ENCODE measurements at places on chromosomes 4 and X.

GRCh38 chr4:117868201-117868600 lies 166.1 kb upstream of the NDST3 start:
- DNase-seq, result no peak

GRCh38 chr4:113607998-113608397 lies 153.5 kb downstream of the CAMK2D start:
- DNase-seq, result no peak

DNA sequence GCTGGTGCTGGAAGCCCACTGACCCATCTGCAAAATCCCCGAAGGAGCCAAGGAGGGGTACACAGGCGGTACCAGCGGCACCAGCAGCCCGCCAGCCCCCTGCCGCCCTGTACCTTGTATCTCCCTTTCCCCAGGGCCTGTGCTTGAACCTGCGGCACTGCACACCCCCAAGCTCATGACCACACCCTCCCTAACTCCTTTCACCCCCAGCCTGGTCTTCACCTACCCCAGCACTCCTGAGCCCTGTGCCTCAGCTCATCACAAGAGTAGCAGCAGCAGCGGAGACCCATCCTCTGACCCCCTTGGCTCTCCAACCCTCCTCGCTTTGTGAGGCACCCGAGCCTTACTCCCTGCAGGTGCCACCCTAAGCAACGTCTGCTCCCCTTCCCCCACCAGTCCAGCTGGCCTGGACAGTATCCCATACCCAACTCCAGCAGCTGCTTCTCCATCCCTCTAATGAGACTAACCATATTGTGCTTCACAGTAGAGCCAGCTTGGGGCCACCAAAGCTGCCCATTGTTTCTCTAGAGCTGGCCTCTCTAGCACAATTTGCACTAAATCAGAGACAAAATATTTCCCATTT lies 94.9 kb downstream of the LARP1B start:
- DNase-seq, result no peak

DNA sequence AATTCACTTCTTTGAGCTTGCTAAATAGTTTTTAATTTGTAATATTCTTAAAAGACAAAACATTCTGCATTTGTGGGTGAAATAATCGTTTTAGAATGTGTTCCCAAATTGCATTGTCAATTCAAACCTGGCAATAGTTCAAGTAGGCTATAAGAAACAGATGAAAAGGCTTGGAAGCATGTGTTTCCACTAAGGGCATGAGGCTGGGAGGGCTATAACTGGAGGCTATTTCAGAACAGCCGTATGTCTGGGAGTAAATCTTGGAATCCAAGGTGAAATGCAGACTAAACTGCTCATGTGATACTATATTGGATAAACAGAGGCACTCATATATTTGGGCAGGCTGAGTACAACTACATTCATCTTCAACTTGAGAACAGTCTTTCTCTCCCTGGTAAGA lies 117.4 kb upstream of the GRPR start:
- no peak for DNase-seq

DNA sequence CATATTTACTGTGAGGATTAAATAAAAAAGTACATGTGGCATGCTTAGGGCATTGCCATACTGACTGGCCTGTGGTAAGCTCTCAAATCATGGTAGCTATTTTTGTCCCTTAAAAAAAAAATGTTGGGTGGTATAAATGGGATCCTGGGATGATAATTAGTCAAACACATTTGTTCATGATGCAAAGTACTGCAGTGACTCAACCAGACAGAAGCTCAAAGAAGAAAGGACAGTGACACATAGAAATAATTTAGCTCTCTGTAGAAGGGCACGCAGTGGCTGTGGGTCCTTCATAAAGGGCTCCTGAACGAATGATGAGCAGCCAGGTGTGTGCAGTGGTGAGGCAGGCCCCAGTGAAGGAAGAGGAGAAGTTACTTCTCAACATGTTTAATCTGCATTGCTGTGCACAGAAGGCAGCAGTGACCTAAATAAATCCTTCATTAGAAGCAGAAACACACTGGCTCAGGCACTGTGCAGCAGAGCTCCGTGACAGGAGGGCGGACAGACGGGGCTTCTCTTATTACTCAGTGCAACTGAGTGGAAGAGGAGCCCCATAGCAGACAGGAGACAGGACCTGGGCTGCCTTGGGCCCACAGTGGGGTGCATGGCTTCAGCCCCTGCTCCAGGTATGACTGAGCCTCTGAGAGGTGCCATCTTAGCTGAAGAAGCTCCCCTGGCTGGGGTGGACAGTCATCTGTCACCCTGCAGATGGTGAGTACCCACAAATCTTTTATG lies 20.3 kb downstream of the HS3ST1 start:
- DNase-seq, result no peak

DNA sequence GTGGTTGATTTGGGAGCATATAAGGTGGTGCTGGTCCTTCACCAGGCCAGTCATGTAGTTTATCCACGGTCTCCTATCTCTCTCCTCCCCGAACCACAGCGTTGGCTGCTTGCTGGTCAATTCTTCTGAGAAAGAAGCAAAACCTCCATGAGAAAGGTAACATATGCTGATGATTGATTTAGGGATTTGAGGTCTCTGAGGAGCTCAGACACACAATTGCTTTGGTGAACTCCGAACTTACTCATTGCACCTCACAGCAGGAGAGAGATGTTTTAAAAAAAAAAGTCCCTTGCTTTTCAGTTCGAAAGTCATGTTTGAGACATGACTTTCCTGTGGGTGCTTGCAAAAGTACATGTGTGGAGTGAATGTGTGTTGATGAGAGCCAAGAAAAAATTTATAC lies 100.2 kb downstream of the TSPAN7 start:
- DNase-seq, result no peak

- no peak for DNase-seq
Observed at GRCh38 chr4:79852305-79852730, 220.7 kb downstream of the ANTXR2 start.

- no peak for DNase-seq
Observed at GRCh38 chr4:6938237-6938636, 28.6 kb downstream of the TBC1D14 start.

- no peak for DNase-seq
Observed at GRCh38 chrX:40508560-40508959, 72.2 kb upstream of the ATP6AP2 start.

- no peak for DNase-seq
Observed at GRCh38 chrX:119622356-119623232, 16.4 kb upstream of the NKRF start.

DNA sequence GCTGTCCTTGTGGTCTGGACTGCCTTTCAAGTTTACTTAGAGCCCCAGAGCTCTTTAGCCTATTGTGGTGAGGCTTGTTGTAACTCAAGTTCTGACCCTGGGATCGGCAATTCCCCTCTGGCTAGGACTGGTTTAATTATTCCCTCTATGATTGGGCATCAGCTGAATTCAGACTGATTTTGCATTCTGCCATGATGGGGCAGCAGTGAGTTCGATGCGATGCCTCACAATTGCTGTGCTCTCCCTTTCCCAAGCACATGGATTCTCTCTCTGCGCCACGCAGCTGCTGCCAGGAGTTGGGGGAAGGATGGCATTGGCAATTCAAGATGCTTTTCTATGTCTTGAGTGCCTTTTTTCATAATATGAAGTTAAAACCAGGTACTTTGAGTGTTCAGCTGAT lies 327.8 kb upstream of the CXorf51B start:
- no peak for DNase-seq

- no peak for DNase-seq
Observed at GRCh38 chr4:2867758-2868491, 24.3 kb downstream of the ADD1 start.

GRCh38 chrX:48533165-48533564 lies 6.3 kb upstream of the TBC1D25 start:
- no peak for DNase-seq

- DNase-seq, result no peak
Observed at GRCh38 chr4:57113870-57114269, 3.7 kb upstream of the IGFBP7 start.

DNA sequence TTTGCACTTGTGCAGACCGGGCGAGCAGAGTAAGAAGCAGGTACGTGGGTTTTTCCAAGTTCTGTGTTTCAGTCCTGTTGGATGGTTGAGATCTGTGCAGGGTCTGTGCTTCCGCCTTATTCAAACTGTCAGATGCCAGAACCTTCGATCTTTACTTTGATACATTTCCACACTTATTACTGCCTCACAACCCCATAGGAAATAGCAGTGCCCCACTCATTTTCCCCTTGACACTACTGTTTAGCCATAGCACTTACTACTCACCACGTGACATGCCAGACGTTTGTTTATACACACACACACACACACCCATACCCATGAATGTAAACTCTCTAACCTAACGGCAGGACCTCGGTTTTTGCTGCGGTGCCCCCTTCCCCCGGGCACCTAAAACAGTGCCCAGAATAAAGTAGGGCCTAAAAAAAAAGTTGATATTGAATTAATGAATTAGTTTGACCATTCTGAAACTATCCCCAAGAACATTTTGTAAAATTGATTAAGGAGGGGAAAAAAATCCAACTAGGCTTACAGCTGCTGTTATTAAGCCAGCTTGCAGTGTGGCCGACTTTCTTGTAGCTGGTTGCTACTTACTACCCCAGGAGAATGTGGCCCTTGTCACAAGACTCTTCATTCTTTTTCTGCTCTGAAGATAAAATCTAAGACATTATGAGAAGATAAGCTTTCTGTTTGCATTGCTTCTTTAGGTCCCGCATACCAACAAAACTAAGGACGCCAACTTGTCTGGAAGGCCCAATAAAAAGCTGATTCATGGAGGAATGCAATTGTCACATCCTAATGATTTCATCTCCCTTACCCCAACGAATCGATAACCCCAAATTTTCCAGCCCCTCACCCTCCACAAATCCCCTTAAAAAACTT lies 704 bp upstream of the SEPSECS start:
- DNase-seq, result peak; percentile 26

GRCh38 chrX:39855748-39856129 lies 242.0 kb downstream of the BCOR start:
- no peak for DNase-seq

DNA sequence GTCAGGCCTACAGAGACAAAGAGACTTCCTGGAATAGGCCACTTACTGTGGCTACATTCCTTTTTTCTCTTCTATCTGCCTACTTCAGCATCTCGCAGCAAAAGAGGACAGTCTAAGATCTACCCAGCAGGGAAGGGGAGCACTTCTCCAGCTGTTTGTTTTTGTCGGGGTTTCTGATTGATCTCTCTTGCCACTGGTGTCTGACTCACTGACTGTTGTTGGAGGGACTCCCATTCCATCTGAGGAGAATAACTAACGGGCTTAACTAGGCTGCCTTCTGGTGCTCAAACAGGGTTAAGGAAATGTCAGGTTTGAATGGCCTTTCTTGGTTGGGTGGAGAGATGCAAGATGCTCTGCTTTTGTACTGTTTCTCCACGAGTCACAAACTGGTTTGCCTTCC lies 100.2 kb upstream of the TMEM164 start:
- DNase-seq, result no peak

DNA sequence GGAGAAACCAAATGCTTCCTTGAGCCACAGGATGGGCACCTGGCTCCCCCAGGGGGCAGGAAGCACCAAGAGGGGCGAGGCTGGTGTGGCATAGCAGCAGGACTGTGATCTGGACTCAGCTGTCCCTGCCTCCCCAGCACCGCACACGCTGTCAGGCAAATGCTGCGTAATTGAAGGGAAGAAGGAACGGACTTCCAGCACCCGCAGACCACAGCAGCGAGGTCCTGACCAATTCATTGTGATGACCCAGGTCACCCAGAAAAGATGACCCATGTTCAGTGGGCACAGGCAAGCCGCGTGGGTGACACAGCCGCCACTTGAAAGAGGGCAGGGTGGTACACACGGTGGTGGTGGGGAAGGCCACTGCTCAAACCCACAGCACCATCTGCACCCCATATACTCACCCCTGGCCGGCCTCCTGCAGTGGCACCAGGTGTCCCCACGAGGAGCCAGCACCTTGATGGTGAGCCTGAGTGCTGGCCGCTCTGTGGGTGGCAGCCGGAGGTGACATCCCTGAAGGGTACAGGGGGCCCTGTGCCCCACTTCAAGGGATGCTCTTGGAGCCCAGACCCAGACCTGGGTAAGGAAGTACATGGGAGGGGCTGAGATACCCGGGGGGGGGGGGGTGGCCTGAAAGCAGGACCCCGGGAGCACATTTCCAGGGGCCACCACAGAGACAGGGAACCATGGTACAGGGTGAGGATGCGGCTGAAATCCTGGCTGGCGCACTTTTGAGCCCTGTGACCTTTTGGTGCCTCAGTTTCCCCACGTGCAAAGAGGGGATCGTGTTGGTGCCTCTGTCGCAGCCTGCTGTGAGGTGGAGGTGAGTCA lies 11.5 kb downstream of the NAT8L start:
- DNase-seq, result no peak

- DNase-seq, result no peak
Observed at GRCh38 chrX:37765507-37765906, 14.4 kb upstream of the CYBB start.

DNA sequence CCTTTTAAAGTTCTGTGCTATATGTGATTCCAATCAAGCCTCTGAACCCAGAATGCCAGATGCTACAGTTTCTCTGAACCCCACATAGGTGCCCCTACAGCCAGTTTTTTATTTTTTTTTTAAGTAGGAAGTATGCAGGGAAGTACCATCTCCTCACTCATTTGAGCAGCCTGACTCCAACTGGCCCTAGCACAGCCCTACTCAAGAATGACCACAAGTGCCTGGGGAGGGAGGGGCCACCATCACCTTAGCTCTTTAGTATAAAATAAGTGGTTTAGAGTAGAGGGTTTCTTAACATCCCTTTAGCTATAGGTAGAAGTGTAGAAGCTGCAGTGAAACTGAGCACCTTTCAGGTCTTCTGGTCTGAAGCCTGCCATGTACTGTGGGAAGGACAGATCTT lies 14.4 kb downstream of the MSN start:
- no peak for DNase-seq

DNA sequence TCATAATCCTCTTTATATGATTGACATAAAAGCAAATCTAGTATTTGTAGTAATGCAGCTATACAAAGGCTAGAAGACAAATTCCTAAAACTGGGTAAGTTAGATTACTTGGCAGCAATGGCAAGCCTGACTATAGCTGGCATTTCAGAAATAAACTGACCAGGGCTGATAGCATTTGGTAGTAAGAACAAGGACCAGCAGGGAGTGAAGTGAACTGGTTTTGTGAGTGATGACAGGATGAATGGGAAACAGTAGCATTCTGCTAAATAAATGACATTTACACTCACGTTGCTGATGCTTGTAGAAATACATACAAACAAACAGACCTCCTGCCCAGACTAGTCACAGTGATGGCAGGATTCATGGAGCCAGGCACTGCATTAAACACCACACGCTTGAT lies 31.5 kb upstream of the TNIP3 start:
- peak; percentile 9 for DNase-seq

GRCh38 chr4:38310446-38311043 lies 350.3 kb downstream of the PTTG2 start:
- DNase-seq, result no peak

GRCh38 chr4:105990933-105991332 lies 95.7 kb downstream of the NPNT start:
- no peak for DNase-seq

GRCh38 chr4:126051689-126052424 lies 737.1 kb downstream of the FAT4 start:
- DNase-seq, result peak; percentile 13

- DNase-seq, result no peak
Observed at GRCh38 chr4:38662522-38663089, 1.4 kb upstream of the KLF3 start.

All from HEK293T (cell line).